ENCODE measurements at places on chromosomes 1 and 21.

DNA sequence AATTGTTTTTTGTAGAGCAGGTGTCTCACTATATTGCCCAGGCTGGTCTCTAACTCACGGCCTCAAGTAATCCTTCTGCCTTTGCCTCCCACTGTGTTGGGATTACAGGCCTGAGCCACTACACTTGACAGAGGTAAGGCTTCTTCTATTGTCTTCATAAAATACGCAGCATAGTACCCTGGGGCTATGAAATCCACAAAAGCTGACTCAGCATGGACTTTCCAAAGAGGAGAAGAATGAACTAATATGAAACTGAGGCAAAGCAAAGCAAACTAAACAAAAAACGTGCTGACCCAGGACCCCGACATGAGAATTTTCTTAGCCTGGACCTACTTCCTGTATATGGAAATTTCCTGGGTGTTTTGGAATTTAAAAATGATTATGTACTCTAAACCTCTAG lies 18.5 kb upstream of the ATP13A2 start:
- DNase-seq, result no peak

- DNase-seq, result no peak
These were observed 37.8 kb upstream of the LPAR3 start for GRCh38 chr1:84930831-84931230.

GRCh38 chr1:53145619-53145941 lies 3.1 kb upstream of the SLC1A7 start:
- no peak for DNase-seq

- DNase-seq, result no peak
These were observed 27.6 kb upstream of the PKP1 start for GRCh38 chr1:201255479-201256362.

DNA sequence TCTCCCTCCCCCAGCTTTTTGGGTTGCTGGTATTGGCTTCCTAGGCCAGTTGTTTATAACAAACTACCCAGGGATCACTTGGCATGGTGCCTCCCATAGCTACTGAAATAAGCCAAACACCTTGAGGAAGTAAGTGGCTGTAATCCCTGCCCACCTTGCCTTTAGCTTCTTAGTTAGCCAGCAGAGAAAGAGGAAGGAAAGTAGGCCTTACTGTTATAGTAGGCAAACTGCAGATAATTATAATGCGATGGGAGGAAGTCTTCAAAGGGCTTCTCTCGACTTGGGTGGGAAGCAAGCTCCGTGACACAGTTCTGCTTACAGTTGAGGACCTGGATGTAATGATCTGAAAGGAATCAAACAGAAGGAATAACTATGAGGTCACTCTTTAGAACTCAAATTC lies 8.2 kb downstream of the P3H1 start:
- no peak for DNase-seq

- peak; percentile 74 for DNase-seq
These were observed 950 bp upstream of the EVA1C start for GRCh38 chr21:32411350-32412161.

DNA sequence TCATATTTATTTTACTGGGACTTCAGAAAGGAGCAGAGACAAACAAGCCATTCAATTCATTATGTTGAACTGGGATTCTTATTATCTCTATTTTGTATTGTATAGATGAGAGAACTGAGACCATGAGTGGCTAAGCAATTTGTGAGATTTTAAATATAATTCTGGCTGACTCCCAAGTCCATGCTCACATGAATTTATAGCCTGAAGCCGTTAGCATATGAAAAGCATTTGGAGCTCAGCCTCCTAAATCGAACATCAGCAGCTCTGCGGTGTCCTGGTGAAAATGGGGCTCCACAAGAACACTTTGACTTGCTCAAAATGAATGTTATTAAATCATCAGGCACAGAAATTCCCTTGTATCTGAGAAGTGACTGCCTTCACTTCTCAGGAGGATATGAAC lies 96.8 kb upstream of the DPT start:
- DNase-seq, result no peak

DNA sequence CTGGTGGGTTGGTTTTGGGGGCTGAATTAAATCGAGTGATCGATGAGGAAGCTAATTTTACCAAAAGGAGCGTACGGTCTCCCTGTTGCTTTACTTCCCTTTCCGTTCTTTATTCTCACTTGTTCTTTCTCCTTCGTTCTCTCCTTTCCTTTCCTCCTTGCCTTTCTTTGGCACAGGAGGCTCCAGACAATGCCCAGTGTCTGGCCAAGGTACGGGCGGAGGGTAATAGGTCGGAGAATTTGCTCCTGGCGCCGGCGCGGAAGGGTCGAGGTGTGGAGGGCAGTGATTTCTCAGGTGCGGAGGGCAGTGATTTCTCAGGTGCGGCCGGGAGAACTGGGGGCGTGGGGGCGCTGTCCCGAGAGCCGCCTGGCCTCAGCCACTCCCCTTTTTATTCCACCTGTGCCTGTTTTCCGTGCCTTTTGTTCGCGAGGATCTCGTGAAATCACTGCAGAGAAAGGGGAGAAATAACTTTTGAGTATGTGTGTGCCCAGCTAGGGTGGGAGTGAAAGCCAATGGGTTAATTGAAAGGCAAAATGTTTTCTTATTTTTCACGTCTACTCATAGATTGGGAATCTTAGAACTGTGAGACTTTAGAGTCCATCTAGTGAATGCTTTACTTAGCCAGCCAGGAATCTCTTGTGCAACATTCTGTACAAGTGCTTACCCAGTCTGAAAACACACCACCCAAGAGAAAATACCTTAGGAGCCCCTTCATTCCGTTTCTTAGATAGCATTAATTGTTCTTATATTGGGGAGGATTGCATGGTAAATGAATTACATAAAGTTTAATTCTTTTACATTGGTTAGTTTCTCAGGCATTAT lies 1.3 kb downstream of the FNBP1L start:
- no peak for DNase-seq

GRCh38 chr1:210360852-210361477 lies 32.3 kb downstream of the HHAT start:
- no peak for DNase-seq
